ENCODE measurements at places on chromosomes 4 and X.
A peak's percentile ranks its signal among the peaks of the same experiment; 100 is the strongest.

DNA sequence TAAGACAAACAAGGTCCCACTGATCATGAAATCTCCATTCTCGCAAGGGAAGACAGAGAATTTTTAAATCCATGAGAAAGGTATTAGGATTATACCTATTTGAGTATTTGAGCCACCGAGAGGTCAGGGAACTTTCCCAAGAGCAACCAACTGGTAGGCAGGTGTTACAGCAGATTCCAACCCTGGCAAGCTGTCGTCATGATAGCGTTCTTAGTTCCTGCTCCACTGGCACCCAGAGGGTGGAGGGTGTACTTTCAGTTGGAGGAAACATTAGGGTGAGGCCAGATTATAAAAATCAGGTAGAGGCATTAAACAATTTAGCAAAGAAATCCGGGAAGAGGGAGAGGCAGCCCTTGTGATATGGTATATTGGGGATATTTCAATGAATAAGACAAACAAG is 23.3 kb downstream of the COQ2 start:
- no peak for DNase-seq

GRCh38 chrX:48897157-48897624 is 377 bp downstream of the TIMM17B start:
- peak; percentile 37 for DNase-seq

DNA sequence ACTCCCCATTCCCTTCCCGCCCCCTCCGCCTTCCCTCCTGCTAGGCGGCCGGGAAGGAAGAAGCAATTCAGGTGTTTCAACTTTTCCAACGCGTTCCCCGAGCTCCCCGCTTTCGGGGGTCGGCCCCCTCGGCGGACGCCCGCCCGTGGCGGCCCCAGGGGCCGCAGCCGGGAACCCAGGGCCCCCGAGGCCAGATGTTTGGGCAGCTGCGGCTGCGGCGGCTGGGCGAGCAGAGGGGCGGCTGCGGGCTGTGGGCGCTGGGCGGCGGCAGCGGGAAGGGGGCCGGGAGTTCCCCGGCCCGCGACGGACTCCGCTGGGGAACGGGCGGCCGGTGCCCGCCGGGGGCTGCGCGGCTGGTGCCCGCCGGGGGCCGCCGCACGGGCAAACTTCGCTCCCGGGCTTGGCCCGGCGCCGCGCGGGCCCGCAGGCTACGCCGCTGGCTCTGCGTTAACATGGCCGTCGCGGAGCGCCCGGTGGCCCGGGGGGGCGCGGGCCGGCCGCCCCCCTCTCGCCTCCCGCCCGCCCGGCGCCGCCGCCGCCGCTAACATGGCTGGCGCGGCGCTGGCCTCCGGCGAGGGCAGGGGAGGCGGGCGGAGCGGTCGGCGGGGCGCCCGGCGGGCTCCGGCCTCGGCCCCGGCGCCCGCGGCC is 510 bp downstream of the HMGB3 start:
- DNase-seq, result no peak

- DNase-seq, result no peak
Observed at GRCh38 chrX:81202943-81203342, 1.0 kb downstream of the SH3BGRL start.

- no peak for DNase-seq
Observed at GRCh38 chr4:140018931-140019618, 134.9 kb downstream of the MAML3 start.

DNA sequence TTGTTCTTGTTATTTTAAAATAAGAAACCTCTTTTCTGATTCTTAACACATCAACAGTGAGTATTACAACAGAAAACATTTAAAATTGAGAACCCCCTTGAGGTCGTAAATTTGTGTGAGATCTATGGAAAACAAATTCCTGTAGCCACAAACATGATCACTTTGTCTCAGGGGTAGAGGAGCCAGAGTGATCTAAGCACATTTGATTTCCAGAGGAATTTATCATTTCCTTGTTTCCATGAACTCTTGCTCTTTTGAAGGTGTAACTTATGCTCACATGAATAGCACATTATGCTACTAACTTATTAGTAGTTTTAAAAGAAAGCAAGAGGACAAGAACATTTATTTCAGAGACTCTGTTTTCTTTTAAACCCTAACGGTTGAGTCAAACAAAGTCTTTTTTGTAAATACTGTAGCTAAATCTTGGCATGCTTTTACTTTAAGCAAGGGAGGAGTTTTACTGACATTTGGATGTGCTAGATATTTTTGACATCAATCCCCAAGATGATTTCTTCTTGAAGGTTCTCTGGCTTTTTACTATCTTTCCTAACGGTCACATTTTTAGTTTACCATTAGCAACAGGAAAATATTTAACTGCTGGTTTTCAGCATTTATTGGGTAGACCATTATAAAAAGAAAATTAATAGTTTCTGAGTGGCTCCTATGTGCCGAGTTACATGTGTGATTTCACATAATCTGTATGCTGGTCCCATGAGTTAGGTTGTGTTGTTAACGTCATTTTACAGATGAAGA is 27.9 kb upstream of the ZCCHC12 start:
- DNase-seq, result no peak

GRCh38 chr4:113325876-113326615 is 276.6 kb downstream of the ANK2 start:
- no peak for DNase-seq

- DNase-seq, result no peak
Observed at GRCh38 chr4:176800891-176801534, 8.3 kb upstream of the VEGFC start.

DNA sequence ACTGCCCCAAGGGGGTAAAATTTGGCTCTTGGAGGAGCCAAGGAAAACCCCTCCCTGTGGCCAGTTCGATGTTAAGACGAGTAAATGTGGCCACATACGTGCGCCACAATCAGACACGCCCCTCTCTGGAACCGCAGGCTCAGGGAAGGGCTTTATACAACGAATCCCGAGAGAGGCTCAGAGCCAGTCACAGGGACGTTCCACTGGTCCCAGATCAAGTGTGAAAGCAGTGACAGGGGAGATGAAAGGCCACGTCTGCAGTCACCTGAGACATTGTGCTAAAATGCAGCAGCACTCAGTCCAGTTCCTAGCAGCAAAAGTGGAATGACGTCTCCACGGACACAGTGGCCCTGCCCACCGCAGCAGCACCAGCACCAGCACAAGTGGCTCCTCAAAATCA is 68.0 kb downstream of the ACOX3 start:
- no peak for DNase-seq

DNA sequence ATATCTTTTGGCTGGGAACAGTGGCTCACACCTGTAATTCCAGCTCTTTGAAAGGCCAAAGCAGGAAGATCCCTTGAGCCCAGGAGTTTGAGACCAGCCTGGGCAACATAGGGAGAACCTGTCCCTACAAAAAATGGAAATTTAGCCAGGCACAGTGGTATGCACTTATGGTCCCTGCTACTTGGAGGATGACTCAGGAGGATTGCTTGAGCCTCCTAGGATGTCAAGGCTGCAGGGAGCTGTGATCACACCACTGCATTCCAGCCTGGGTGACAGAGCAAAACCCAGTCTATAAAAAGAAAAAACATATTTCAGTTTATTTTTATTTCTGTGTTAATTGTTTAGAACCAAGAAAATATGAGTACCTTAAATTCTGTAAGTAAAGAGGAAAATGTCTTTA is 123.7 kb downstream of the CBR4 start:
- DNase-seq, result no peak

DNA sequence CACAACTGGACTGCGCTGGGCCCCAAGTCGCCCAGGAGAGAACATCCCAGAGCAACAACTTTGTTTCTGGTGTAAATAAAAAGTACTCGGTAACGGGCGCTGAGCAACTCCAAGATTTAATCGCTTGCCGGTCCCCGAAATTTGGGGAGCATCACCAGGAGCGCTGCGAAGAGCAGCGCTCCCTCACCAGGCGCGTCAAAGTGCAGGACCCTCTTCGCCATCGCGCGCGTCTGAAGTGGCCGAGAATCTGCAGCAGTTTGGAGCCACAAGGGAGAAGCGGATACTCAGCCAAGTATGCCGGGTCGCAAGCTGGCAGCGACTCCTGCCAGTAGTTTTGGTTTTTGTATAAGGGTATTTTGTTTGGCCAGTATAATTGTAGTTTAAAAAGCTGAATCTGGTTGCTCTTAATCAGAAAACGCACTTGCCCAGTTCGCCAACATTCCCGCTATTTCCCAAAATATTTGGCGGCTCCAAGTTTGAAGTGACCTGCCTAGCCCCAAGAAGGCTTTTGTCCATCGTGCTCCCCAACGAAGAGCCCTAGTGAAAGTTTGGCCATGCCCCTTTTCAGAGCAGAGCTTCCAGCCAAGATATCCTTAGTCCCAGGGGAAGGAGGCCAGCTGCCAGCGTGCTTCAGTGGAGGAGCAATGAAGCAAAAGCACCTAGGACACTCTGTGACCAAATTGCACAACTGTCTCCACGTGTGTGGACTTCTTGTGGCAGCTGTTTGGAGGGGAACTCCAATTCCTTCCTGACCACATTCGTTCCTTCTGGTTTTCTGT is 557 bp upstream of the KDR start:
- DNase-seq, result no peak

DNA sequence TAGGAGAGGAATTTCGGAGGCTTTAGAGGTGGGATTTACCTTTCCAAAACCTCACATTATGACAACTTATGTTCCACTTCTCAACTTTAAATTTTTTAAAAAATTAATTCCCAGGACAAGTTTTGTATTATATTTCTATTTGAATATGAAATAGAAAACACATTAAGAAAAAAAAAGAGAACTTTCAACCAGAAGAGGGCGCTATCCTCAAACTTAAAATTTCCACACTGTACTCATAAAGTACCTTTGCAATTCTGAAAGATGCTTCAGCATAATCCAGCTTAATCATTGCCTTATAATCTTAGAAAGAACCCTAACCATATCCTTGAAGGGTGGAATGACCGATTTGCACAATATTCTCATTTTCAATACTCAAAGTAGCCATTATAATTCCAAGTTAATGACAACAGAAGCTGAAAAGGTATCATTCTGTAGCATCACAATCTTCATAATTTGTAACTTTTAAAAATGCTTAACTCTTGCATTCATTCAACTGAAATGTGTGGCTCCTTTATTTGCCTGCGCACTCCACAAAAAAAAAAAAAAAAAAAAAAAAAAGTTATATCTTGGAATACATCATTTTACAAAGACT is 158.0 kb downstream of the KCNIP4 start:
- DNase-seq, result no peak

- no peak for DNase-seq
Observed at GRCh38 chr4:37599092-37599790, 86.9 kb downstream of the RELL1 start.

- DNase-seq, result no peak
Observed at GRCh38 chr4:168577624-168578023, 80.8 kb downstream of the PALLD start.

DNA sequence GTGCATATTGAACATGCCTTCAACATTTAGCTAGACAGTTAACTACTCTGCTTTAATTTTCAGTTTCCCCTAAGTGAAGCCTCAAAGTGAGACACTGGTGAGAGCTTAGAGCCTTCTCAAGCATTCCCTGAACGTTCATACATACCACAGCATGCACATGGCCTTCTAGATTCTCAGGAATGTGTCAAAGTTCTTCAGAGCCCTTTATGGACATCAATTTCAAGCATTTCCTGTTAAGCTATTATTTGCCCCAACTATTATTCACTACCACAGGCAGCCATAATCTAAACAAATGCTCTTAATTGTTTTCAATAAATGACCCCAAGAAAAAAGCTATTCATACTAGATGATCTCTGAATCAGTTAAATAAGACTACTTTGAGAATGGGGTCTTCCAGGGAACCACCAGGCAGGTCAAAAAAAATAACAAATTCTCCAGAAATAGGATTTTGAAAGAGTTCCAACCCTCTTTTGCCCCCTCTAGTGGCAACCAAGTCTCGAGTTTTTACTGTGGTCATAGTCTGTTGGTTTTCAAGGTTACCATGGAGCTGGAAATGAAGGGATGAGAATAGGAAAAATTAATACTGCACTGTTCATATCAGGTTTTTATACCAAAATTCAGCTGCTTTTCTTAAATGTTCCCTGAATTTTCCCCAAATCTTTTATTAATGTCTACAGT is 235.4 kb downstream of the RAB28 start:
- DNase-seq, result no peak

All from central memory CD8-positive, alpha-beta T cell (primary cell).